Cerebellar nuclear complex (tissue), 1 donor: ENCODE measurements at places on chromosomes 11 and 22.
A peak's percentile ranks its signal among the peaks of the same experiment; 100 is the strongest.

- DNase-seq = no peak
Measured at GRCh38 chr11:31803813-31804311, 7.3 kb downstream of the PAX6 start.

DNA sequence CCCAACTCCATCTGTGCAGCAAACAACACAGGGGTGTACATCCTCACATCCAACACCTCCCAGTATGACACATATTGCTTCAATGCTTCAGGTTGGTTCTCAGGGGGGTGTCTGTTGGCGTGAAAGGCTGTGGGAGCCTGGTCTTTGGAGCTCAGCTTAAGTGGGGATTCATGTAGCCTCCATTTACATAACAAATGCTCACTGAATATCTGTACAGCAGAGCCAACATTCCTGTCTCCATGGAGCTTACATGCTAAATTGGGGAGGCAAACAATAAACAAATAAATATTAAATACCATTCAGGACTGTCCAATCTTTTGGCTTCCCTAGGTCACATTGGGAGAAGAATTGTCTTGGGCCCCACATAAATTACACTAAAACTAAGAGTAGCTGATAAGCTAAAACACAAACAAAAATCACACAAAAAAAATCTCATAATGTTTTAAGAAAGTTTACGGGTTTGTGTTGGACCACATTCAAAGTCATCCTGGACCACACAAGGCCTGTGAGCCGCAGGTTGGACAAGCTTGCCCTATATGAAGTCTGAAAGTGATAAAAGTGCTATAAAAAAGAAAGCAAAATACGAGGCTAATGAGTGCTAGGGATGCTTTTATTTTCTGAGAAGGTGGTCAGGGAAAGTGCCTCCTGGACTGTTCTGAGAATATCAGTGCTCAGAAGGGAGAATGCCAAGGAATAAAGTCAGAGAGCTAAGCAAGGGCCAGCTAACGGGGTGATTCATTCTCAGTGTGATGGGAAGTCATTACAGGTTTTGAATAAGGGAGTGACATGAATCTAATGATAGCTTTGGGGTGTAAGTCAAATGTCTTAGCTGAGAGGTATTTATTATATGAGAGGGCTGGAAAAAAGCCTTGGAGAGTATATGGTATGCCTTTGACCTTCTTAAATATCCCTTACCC lies 41.6 kb downstream of the CD44 start:
- DNase-seq = no peak

- DNase-seq = no peak
Measured at GRCh38 chr11:122213171-122213570, 97.2 kb upstream of the BLID start.

- no peak for DNase-seq
Measured at GRCh38 chr11:57255618-57256017, 18.6 kb upstream of the APLNR start.

DNA sequence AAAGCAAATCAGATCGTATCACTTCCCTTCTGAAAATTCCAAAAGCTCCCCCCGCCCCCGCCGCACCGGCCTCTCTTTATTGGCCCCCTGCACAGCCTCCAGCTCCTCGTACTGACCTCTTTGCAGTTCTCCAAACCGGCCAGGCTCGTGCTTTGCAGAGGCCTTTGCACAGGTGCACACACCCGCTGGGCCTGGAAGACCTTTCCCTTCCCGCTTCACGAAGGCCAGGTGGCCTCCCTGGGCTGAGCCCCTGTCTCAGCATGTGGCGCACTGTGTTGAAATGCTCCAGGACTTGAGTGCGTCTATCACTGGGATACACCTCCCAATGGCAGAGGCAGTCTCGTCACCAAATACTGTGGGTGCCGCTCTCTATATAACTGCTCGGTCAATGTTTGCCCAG lies 13.2 kb upstream of the ADA2 start:
- DNase-seq = peak; percentile 32

DNA sequence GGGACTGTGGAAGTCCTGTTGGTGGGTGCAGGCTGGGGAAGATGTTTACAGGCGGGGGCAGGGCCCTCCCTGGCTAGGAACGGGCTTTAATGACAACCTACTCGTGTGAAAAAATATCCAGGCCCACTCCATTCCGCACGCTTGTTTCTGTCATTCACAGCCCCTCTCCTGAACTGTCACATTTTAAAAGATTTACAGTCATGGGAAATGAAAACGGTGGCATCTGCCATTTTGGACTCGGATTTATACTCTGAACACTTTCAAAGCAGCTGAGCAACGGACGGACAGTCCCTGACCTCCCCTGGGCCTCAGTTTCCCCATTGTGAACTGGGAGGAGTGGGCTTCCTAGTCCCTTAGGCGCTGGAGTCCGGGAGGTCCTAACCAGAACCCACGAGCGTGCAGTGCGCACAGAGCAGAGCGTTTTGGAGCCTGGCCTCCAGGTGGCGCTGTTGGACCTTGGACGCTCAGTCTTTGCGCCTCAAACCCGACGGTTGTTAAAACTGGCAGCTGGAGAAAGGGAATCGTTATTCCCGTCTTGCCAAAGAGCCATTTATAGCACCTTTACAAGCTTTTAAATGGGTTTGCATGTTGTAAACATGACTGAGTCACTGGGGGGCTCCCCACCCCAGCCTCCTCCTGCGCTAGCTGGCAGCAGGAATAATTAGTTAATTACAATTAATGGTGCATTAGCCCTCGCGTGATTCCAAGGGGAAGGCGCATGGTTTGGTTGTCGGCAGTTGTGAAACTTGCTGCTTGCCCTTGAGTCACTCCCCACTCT lies 75.3 kb downstream of the FBLN1 start:
- DNase-seq = peak; percentile 4

DNA sequence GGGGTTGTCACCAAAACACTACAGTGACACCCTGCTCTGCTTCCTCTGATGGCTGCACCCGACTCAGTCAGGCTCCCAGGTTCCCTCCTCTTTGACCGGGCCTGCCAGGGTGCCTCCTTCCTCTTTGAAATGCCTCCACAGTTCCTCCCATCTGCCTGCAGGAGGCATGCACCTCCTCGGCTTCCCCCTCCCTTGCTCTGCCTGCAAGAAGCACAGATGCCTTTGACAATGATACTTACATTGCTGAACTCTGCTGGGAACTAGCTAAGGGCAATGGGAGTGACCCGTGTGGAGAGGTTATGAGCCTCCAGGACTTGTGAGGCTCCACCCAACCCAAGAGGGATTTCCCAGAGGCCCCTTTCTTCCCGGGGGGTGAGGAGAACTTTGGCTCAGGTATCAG lies 674.1 kb downstream of the OPCML start:
- no peak for DNase-seq

- no peak for DNase-seq
Measured at GRCh38 chr22:23078462-23078787, 8.1 kb downstream of the GNAZ start.

- no peak for DNase-seq
Measured at GRCh38 chr11:48110509-48110766, 106.2 kb upstream of the OR4B1 start.

GRCh38 chr11:48272606-48273005 lies 8.9 kb downstream of the OR4X1 start:
- DNase-seq = no peak

- DNase-seq = no peak
Measured at GRCh38 chr11:3894128-3894731, 38.8 kb downstream of the STIM1 start.

GRCh38 chr11:19905280-19905853 lies 192.7 kb downstream of the NAV2 start:
- no peak for DNase-seq

GRCh38 chr11:125123947-125124617 lies 12.7 kb upstream of the TMEM218 start:
- DNase-seq = no peak

DNA sequence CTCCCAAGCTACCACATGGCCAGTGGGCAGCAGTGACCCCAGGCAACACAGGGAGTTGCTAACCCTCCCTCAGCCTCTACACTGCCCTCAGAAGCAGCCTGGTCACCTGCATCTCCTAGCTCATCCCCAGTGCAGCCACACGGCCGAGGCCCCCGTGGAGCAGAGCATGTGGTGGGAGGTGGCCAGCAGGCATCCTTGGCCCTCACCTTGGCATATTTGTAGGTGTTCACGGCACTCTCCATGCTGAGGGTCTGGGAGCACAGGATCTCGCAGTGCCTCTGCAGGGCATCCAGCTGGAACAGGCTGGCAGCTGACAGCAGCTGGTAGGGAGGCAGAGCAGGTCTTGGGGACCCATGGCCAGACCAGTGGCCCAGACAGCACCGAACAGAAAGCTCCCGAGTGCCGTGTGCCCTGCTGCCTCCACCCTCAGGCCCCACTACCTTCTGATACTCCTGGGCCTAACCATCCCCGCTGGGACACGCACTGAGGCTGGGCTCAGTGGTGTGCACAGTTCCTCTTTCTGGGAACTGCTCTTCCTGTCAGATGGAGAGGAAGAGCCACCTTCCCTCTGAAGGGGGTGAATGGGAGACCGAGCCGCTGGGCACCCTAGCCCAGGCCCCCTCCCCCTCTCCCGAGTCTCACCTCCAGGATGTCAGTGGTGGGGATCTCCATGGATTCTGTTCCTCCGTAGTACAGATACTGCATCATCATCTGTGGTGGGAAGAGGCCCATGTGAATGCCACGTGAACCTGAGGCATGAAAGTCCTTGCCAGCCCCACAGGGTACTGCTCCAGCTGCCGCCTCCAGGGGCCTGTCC lies 48.8 kb downstream of the NAT10 start:
- DNase-seq = no peak

- DNase-seq = no peak
Measured at GRCh38 chr11:119081682-119082260, 2.9 kb upstream of the HMBS start.

GRCh38 chr22:47788461-47788860 lies 1026.0 kb downstream of the TBC1D22A start:
- DNase-seq = no peak

GRCh38 chr11:1086171-1087102 lies 11.8 kb downstream of the MUC2 start:
- no peak for DNase-seq

- no peak for DNase-seq
Measured at GRCh38 chr11:115657586-115657985, 153.4 kb upstream of the CADM1 start.

- no peak for DNase-seq
Measured at GRCh38 chr11:86675017-86675416, 2.6 kb upstream of the ME3 start.

DNA sequence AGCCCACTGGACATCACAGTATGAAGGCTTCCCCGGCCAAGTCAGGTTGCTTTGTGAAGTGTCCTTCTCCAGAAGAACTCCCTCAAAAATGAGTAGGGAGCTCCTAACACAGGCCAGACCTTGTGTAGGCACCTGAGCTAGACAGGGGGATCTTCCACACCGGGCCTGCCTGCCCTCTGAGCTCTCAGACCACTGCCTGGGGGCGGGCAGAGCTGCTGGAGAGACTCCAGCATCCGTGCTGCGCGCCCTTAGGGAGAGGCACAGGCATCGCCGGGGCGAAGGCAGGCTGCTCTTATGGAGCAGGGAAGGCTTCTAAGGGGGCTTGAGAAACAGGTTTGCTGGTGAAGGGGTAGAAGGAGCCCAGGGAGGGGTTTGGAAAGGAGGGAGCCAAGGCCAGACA lies 4.4 kb downstream of the KCNJ5 start:
- no peak for DNase-seq

DNA sequence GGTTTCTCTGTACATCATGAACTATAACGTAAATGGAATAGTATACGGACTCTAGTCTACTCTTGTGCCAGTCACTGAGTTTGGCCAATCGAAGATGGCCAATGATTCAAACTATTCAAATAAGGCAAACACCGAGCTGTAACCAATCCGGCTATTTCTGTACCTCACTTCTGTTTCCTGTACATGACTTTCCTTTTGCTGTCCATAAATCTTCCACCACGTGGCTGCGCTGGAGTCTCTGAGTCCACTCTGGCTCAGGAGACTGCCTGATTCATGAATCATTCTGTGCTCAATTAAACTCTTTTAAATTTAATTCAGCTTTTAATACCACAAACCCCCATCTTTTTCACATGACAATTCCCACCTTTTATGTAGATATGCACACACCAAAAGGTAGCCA lies 1.5 kb upstream of the JAML start:
- no peak for DNase-seq

DNA sequence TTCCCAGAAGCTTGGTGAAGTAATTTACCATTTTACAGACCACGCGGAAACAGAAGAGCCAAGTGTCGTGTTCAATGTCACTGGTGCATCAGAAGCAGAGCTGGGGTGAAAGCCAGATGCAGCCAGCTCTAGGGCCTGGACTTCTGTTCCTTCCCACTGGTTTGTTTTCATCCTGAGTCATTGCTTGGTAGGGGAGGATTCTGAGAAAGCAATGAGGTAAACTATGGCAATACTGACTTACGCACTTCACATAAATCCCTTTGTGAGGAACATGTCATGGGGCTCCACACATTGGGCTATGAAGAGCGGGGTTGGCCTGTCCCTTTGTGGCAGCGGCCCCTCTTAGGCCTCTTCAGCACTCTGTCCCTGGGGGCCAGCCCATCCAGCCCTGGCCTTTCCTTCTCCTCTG lies 52.4 kb upstream of the RBFOX2 start:
- no peak for DNase-seq

GRCh38 chr11:114610984-114611944 lies 15.7 kb upstream of the NXPE4 start:
- DNase-seq = no peak

DNA sequence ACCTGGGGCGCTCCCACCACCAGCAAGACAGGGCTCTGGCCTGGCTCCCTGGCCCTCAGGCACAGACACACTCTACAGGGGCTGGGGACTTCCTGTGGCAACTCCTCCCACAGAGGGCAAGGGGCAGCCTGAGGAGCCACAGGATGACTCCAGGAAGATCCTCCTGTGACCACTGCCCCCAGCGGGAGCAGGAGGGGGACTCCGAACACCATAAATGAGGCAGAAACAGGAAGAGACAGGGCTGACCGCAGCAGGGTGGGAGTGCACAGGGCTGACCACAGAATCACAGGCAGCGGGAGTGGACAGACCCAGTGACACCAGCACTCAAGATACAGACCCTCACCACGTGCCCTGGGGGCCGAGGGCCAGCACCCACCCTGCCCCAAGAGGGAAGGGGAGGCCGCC lies 10.8 kb downstream of the ARAP1 start:
- no peak for DNase-seq

DNA sequence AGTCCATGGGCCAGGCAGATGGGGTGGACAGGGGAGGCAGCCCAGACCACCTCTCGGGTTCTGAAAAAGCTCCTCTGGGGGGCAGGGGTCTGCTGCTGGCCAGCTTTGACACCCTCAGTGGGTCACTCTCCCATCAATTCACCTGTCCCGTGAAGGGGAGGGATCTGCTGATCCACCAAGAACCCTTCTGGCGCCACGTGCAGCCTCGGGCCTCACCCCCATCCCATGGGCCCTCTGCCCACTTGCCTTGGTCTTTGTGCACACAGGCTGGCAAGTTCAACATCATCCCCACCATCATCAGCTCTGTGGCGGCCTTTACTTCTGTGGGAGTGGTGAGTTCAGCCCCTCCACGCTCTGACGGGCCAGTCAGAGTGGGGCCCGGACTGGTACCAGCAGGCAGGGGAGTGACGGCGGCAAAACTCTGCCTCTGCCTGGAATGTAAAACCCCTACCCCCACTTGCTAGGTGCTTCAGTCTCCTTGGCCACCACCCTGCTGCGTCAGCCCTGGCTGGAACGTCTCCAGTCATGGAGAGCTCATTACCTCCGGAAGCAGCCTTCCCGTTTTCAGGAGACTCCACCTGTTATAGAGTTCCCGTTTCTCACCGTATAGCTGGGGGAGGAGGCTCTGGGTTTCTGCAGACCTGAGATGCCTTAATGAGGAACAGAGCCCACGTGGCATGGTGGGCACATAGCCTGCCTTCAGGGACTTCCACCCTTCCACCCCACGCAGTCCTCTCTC lies 12.7 kb downstream of the PRG3 start:
- DNase-seq = no peak
